Left ventricle myocardium superior (tissue), 1 donor: ENCODE measurements at places on chromosomes 13 and 19.
A peak's percentile ranks its signal among the peaks of the same experiment; 100 is the strongest.

GRCh38 chr13:113880651-113881611 is 17.1 kb upstream of the GAS6 start:
- DNase-seq: no peak

GRCh38 chr13:98997011-98997730 is 19.3 kb upstream of the DOCK9 start:
- no peak for DNase-seq

DNA sequence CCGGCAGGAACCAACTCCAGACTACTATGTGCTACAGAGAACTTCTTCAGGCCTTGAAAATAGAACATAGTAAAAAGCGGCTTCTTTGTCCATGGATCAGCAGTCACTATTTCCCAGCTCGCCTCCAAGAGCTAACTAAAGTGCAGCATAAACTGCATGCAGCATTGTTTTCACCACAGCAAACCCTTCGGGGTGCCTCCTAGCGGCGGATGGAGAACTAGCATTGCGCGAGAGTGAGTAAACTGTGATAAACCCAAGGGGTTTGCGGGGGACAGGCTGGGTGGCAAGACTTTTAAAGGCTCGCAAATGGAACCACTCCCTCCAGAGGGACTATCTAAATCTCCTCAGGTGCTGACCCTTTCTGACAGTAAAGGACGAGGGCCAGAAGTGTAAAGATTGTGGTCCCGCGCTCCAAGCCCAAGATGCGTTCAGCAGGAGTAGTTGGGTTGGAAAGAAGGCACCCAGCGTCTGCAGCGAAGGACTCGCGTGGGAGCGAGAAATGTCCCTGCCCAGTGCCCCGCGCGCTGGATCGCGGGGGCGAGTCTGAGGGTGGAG is 21.5 kb upstream of the SGCG start:
- peak; percentile 48 for DNase-seq

GRCh38 chr13:46389457-46390451 is 2.7 kb upstream of the RUBCNL start:
- DNase-seq: no peak

DNA sequence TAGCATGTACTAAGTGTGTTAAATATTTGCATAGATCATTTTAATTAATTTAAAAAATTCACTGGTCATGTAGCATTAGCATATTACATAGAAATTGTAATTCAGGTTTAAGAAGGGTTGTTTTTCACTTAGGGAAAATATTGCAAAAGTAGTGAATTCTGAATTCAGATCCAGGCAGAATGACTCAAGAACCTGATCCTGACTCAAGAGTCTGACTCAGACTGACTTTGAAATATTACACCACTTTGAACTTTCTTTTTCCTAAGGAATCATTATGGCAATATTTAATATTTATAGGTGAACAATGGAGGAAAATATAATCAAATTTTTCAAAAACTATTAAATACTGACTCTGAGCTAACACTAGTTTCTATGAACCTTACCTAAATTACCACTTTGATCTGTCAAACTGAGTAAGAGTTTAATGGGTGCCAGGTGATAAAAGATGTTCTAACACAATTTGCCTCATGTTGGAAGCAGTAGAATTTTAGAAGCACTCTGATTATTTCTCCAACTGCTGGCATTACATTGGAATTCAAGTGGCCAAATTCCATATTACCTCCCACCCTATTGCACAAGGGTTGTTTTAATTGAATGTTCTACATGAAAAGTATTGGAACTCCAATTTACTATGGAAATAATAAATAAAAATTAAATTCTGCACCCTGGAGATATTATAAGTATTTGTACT is 261.6 kb downstream of the SLITRK1 start:
- DNase-seq: no peak

DNA sequence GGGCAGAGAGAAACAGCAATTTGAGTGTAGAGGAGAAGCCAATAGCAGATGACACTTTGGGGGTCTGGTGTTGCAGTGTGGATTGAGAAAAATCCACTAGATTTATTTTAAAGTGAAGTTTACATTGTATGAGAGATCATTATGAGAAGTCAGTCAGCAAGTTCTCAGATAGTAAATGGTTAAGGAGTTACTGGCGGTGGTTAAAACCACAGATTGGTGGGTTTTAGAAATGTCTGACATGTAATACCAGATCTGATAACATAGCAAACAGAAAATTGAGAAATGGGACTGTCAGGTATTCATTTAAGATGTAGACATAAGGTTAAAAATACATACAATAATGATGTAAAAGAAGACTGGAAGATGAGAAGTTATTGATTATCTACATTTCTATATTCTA is 7.2 kb downstream of the ABHD13 start:
- no peak for DNase-seq

DNA sequence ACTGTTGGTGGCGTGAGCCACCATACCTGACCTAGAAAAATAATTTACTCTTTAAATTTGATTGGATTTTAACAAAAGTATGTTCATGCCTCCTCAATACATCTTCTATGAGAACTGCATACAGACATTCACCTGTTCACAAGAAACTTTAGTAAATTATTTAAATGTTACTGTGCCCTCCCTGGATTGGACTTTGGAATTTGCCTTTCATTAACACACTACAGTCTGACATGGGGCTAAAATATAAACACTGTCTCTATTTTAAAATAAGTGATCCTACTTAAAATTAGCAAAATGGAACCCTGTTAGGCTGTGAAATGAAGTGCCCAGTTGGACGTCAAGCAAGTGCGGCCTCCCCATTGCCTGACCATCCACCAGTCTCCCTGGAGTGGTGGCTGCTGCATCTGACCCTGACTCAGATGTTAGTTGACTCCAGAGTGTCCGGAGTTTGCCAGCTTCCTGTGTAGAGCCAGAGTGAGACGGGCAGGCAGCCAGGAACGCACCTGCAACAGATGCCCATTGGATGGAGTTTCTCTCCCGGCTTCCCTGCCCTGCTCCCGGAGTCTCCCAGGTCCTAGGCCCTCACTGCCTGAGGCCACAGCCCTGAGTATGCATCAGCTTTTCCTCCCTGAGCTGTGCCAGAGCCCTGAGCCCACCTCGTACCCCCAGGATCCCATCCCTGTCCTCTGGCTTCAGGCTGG is 45.9 kb upstream of the ATP11A start:
- DNase-seq: no peak

DNA sequence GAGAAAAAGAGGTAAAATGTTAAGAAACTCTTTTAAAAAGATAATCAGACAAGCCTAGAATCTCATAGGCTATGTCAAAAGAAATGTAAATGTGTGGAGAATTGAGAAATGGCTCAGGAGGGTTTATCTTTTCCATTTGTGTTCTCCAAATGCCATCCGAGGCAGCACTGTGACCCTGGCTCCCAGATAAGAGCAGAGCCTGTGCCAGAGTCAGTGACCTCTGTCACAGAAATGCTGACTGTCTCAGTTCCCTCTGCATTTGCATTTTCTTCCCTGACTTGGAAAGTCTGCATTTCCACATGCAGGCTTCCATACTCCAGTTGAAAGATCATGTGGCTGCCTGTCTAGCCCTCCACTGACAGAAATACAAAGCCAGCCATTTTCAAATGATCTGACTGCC is 42.0 kb downstream of the SERTM1 start:
- DNase-seq: no peak

GRCh38 chr19:20247016-20247683 is 80.1 kb downstream of the ZNF486 start:
- DNase-seq: peak; percentile 35

DNA sequence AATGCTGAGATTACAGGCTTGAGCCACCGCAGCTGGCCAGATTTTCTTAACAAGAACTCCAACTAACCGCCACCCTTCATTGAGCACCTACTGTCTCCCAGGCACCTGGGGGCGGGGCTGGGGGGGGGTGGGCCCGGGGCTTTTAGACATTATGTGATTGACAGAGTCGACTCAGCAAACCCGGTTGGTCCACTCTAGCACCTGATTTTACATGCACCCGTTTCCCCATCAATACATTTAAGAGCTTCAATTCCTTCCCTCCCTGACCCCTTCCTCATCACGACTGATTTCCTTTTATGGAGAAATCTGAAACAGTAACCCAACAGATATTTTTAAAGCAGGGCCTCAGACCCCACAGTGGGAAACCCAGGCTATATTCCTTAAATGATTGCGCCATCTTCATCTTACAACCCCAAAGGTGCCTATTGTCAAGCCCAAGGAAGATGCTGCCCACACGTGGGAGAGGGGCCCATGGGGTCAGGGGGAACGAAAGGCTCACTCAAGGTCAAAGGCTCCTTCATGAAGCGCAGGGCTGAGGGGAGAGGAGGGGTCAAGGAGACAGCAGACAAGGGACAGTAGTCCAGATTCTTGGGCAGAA is 1.8 kb downstream of the INSR start:
- DNase-seq: no peak

DNA sequence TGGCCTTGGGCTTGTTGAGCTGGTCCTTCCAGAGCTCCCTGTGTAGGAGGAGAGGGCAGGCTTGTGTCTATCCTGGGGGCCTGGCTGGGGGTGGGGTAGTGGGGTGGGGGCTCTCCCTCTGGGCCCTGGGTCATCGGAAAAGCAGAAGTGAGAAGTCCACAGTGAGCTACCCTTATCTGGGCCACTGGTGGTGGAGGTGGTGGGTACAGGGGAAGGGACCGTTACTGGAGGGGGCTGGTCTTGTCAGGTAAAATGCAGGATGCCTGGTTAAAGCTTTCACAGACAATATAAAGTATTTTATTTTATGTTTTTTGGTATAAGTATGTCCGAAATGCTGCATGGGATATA is 342 bp upstream of the SIGLEC10 start:
- no peak for DNase-seq

DNA sequence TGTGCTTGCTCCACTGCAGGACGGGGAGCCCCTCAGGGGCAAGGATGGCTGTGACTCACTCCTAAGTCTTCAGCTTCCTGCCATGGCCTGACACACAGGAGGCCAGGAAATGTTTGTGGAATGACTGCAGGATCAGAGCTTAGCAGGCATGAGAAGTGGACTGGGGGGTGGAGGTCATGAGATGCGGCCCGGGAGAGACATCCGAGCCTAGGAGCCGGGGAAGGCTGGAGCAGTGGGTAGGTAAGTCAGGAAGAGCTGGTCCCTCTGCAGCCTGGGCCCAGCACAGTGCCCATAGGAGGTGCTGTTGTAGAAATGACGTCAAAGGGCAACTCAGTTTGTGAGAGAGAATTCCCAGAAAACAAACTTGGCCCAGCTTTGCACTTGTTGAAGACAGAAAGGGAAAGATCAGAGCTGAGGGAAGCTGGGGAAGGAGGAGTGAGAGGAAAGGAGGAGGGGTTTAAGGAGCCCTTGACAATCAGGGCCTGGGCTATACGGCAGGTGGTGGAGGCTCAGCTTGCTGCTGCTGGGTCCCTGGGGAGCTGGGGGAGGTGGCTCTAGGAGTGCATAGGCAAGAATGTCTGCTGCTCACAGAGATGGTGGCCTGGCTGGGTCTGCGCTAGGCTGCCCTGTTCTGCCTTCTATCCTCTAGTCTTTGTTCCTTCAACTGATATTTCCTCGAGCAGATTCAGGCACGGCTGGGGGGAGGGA is 18.5 kb downstream of the POU2F2 start:
- no peak for DNase-seq

GRCh38 chr13:24043590-24044350 is 116.8 kb upstream of the SPATA13 start:
- DNase-seq: no peak

GRCh38 chr19:33266974-33267484 is 35.3 kb downstream of the CEBPA start:
- no peak for DNase-seq

GRCh38 chr19:54186934-54187381 is 2.4 kb downstream of the MBOAT7 start:
- peak; percentile 19 for DNase-seq

GRCh38 chr13:49502954-49503353 is 7.2 kb downstream of the PHF11 start:
- DNase-seq: no peak

- DNase-seq: no peak
Measured at GRCh38 chr13:39563470-39563735, 39.6 kb downstream of the LHFPL6 start.

- DNase-seq: no peak
Measured at GRCh38 chr13:99157046-99157445, 43.6 kb upstream of the UBAC2 start.
